ENCODE measurements at places on chromosomes 6 and 20.

GRCh38 chr6:87858440-87858839, 156.4 kb upstream of the AKIRIN2 start:
- no peak for DNase-seq

DNA sequence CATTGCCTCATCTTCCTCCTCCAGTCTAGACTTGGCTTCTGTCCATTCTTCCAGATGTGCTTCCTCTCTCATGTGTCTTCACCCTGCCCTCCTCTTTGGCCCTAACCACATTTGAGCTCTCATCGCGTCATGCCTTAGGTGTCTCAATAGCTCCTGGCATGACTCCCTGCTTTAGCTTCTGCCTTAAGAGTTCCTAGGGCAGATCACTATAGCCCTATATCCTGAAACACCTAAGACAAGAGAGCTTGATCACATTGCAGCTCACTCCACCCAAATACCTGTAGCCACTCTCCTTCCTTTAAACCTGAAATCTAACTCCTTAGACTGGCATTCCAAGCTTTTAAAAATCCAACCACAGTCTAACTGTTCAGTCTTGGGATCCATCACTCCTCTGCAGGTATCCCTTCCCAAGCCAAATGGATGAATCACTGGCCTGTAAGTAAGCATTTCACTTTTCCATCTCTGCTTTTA, 69.0 kb upstream of the STXBP5 start:
- no peak for DNase-seq

GRCh38 chr6:138682704-138683527, 90.7 kb upstream of the CCDC28A start:
- peak; percentile 79 for DNase-seq

GRCh38 chr6:26128013-26128771, 41.0 kb downstream of the HFE start:
- DNase-seq: no peak

- no peak for DNase-seq
These were observed 25.0 kb downstream of the BMP7 start for GRCh38 chr20:57241363-57241991.

- no peak for DNase-seq
These were observed 4.6 kb downstream of the RAET1G start for GRCh38 chr6:149918151-149918905.

DNA sequence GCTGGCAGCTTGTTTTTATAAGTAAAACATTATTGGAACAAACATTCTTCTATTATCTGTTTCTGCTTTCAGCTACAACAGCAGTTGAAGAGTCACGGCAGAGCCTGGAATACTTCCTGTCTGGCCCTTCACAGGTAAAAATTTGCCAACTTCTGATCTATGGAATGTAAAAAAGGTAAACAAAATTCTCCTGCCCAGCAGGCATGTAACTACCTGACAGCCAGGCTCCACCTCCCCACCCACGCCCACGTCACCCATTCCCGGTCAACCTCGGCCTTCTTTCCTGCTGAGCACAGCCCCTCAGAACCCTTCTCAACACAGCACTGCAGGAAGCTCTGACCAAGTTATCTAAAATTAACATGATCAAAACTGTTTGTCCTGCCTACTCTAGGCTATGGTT, 166.0 kb downstream of the DLL1 start:
- DNase-seq: no peak

- DNase-seq: no peak
These were observed 202.0 kb upstream of the RNF24 start for GRCh38 chr20:4217349-4217841.

GRCh38 chr20:19466206-19466928, 253.9 kb downstream of the SLC24A3 start:
- DNase-seq: no peak

DNA sequence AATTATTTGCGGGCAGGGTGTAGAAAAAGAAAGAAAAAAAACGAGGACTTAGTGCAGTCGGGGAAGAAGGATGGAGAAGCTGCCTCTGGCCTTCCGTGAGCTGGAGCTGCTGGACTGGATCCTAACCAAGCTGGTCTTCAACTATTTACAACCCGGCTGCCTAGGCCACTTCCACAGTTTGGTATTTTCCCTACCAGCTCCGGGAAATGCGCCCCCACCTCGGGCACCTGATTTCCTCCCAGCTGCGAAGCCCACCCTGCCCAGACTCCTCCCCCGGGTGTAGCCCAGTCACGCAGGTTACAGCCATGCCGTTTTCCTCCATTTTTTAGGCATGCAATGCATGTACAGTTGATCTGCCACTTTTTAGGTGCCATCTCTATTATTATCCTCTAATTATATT, 21.2 kb downstream of the THEMIS start:
- no peak for DNase-seq

- no peak for DNase-seq
These were observed 962.7 kb downstream of the GRIK2 start for GRCh38 chr6:102356170-102356569.

- DNase-seq: no peak
These were observed 28.3 kb downstream of the UST start for GRCh38 chr6:148775161-148775560.

- DNase-seq: no peak
These were observed 62.4 kb downstream of the E2F3 start for GRCh38 chr6:20464041-20464440.

DNA sequence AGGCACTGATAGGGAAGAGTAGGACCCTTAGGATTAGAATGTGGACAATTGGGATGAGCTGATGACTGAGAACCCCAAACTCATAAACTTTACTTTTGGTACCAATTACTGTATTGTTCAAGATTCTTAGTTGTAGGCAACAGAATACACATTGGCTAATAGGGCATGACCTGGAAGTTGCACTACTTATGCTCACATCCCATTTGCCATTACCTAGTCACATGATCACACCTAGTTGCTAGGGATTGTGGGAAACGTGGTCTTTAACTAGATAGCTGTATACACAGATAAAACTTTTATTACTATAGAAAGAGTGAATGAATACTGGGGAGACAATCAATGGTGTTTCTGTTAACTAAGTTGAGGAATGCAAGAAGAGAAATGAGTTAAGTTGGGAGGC, 113.4 kb upstream of the AKIRIN2 start:
- DNase-seq: no peak

DNA sequence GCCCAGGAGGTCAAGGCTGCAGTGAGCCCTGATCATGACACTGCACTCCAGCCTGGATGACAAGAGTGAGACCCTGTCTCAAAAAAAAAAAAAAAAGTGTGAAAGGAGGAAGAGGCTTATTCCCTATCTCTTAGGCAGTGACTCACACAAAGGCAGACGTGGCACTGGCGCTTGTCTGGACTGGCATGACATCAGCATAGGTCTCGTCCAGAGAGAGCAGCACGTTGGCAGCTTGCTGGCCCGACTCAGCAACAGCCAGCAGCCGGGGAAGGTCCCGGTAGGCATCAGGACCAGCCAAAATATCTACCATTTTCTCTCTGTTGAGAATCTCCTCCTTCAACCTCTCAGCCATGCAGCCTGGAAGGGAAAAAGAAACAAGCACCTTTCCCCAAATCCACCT, 14.1 kb downstream of the CDK5RAP1 start:
- peak; percentile 17 for DNase-seq

DNA sequence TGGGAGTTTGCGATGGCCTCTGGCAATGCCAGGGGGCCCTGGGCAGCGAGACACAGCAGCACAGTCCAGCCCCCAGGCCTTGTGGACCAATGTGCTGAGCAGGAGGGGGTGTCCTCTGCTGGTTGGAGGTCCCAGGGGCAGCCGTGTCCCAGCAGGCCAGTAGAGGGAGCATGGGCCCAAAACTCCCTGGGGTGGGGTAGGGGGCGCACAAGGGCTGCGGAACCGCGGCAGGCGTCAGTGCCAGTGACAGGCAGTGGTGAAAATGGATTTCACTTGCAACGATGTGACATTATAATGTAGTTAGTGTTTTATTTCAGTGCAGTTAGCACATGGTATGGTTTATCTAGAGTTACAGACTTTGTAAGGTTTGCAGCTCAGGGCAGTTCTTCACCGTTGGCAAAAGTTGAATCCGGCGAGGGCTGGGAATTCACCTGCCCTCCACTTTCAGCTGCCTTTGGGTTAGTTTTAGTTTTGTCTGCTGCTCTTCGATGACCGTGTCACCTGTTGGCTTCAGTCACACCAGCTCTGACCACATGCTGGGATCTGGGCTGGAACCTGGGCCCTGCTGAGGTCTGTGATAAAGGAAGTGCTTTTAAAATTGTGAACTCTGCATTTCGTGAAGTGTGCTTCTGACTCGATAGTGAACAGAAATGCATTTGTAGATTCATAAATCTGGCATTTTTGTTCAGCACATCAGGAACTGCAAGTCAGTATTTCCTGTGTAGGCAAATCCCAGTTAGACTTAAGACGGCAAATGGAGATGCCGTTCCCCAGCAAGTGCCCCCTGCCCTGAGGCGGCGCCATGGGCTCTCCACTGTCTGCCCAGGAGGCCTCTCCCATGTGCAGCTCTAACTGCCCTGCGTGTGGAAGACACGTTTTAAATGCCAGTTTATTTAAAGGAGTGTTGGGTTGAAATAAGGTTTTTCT, 46.8 kb downstream of the PYGB start:
- peak; percentile 58 for DNase-seq
